Adrenal gland (tissue), 19 donors: ENCODE measurements at places on chromosomes 13 and 19.

GRCh38 chr19:45641274-45642105, 2.3 kb upstream of the EML2 start:
- DNase-seq: peak; percentile 88

- no peak for DNase-seq
Measured at GRCh38 chr19:54518844-54519243, 16.2 kb downstream of the LAIR2 start.

- DNase-seq: no peak
Measured at GRCh38 chr13:41352935-41353840, 42.1 kb downstream of the NAA16 start.

DNA sequence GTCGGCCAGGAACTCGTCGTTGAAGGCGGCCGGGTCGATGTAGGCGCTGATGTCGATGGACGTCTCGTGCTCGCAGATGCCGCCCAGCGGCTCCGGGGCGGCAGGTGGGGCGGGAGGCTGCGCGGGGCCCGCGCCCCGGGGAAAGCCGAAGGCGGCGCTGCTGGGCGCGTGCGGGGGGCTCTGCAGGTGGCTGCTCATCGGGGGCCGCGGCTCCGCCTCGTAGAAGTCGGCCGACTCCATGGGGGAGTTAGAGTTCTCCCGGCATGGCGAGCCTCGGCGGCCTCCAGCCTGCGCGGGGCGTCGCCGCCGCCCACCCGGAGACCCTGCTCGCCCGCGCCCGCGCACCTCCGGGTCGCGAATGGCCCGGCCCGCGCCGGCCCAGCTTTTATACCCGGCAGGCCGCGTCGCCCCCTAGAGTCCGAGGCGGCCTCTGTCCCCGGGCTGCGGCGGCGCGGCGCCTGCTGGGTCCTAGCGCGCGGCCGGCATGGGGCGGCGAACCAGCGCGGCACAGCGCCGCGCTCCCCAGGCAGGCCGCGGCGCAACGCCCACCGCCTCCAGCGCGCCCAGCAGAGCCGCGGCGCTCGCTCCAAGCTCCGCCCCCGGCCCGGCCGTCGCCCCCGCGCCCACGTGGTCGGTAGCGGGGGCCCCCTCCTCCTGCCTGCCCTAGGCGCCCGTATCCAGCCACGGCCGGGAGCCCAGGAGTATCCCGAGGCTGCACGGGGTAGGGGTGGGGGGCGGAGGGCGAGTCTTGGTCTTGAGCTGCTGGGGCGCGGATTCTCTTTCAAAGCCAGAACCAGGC, at the start of gene CEBPA:
Gene CEBPA, minus strand, starts transcription at position 360 of the 799 bp plus-strand sequence. Its CDS starts 120 bp downstream, at position 240.
- peak; percentile 63 for DNase-seq

- peak; percentile 38 for DNase-seq
Measured at GRCh38 chr13:100301418-100301817, 212.5 kb downstream of the PCCA start.

GRCh38 chr19:42108527-42109389, 23.5 kb downstream of the POU2F2 start:
- DNase-seq: peak; percentile 76

DNA sequence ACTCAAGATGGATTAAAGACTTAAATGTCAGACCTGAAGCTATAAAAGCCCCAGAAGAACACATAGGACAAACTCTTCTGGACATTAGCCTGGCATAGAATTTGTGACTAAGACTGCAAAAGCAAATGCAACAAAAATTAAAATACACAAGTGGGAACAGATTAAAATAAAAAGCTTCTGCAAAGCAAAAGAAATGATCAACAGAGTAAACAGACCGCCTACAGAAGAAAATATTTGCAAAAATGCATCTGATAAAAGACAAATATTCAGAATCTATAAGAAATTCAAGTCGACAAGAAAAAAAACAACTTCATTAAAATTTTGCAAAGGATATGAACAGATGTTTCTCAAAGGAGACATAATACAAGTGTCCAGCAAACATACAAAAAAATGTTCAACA, 537.8 kb downstream of the SLITRK1 start:
- DNase-seq: no peak

- no peak for DNase-seq
Measured at GRCh38 chr13:47094734-47095434, 198.0 kb upstream of the HTR2A start.

GRCh38 chr19:29878973-29879654, 62.9 kb upstream of the URI1 start:
- peak; percentile 70 for DNase-seq

DNA sequence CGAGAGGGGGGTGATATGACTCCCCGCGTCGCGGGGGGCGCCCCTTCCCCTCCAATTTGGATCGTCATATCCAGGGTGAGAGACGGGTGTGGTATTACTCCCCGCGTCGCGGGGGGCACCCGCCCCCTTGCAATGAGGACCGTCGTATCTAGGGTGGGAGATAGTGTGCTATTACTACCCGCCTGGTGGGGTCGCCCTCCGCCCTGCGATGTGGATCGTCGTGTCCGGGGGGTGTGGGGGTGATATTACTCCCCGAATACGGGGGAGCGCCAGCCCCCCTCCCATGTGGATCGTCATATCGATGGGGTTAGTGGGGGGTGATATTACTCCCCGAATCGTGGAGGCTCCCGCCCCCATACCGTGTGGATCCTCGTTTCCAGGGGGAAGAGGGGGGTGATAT, 29.2 kb upstream of the RGCC start:
- DNase-seq: no peak
